ENCODE measurements at places on chromosomes 7 and 10. TPM values are rescaled to one million over a fixed set of nuclear protein-coding genes. Genes with fewer than 3 reads are reported as not detected.

Gene MMD2
- total RNA-seq = not detected

Gene GIMAP6
- 43.2 TPM for total RNA-seq

Gene NPFFR1
- not detected for total RNA-seq

Gene ACHE
- 0.12 TPM for total RNA-seq

All from activated naive CD4-positive, alpha-beta T cell treated with anti-CD3 and anti-CD28 coated beads, Interleukin-2, amount 50 U/mL, for 72 hours (primary cell).